NCI-H1694 (cell line): ENCODE measurements at places on chromosomes 5 and 9.

- DNase-seq = no peak
Observed at GRCh38 chr5:73395256-73395655, 53.3 kb downstream of the FOXD1 start.

DNA sequence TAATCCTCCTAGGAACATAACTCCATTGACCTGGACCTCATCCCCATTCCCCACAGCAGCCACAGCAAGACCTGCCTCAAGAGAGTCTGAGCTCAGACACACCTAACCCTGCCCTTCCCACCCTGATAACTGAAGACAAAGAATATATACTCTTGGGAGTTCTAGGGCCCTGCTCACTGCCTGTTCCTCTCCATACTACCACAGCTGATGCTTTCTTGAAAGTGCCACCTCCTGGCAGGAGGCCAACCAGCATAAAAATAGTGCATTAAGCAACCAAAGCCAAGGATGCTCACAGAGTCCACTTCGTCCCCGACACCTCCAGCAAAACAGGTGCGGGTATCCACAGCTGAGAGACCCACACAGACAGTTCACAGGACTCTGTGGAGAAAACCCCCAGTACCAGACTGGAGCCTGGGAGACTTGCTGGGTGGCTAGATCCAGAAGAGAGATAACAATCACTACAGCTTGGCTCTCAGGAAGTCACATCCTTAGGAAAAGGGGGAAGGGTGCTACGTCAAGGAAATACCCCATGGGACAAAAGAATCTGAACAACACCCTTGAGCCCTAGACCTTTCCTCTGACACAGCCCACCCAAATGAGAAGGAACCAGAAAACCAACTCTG, 23.5 kb downstream of the FAM114A2 start:
- no peak for DNase-seq

GRCh38 chr9:123111427-123112014, 78.1 kb downstream of the GPR21 start:
- DNase-seq = no peak

DNA sequence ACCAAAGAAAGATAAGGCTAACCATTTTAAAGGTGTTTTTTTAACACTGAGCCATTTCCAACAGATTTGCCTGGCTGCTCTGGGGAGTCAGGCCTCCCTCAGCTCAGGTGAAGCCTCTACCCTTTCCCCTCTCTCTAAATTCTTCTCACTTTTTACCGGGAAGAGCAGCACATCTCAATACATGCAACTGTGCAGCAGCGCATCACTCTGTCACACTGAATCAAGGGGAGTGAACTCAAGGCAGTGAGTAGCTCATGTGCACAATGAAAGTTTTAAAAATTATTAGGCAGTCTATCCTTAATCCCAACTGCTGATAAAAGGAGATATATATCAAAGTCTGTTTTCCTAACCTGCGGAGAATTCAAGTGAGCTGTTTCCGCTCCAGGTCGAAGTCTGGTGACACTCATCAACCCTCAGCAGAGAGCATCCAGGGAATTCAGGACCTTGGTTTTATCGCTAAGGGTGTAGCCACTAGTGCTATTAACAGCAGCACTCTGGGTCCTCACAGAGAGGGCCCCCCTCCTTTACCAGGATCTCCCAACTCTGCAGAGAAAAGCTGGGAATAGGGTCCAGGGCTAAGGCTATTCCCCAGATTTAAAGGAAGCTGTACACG, 1.0 kb downstream of the CEMIP2 start:
- DNase-seq = no peak

GRCh38 chr9:17490110-17490509, 88.8 kb upstream of the SH3GL2 start:
- DNase-seq = no peak
